Lung (tissue), 17 donors: ENCODE measurements at places on chromosomes 3 and 15. TPM values are rescaled to one million over a fixed set of nuclear protein-coding genes. Genes with fewer than 3 reads are reported as not detected.

SLCO2A1 gene
- 27.2 TPM for total RNA-seq

PLIN1 gene
- 0.43 TPM for total RNA-seq

- DNase-seq, result peak; percentile 26
Observed at GRCh38 chr3:56855856-56856512, 54.2 kb upstream of the ARHGEF3 start.

GRCh38 chr3:171239757-171240503, 213.4 kb upstream of the SLC2A2 start:
- DNase-seq, result no peak

DNA sequence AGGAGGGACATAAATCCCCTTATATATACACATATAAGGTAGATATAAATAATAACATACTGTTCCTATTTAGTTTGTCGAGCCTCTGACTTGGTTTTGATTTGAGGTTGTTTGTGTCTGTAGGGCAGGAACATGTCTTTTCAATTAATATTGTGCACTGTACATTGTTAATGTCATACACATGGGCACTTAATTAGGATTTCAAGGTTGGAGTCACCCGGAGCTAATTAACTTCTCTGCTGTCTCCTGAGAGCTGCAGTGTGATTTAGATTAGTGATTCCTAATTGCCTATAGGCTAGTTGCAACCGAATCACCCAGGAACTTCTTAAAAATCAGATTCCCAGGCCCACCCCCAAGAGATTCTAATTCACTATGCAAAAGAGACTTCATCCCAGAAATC, 50.4 kb upstream of the FILIP1L start:
- DNase-seq, result no peak

GRCh38 chr3:183046883-183047282, 52.4 kb downstream of the MCCC1 start:
- DNase-seq, result no peak

DNA sequence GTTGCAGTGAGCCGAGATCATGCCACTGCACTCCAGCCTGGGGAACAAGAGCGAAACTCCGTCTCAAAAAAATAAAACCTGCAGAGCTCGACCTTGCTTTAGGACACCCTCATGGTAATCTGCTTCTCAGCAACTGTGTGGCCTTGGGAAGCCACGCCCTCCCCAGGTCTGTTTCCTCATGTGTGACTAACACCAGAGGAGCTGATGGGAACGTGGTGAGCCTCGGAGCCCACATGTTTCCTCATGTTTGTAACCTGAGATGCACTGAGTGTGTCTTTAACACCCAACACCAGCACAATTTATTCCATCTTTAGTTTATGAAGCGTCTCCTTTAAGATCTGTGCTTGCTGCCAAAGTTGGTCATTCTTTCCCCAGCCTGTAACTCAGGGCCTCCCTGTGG, 142.8 kb downstream of the OCA2 start:
- peak; percentile 27 for DNase-seq

FAM81A gene
- 2.4 TPM for total RNA-seq

BSN gene
- total RNA-seq, result 0.68 TPM

GRCh38 chr3:45817831-45818522, 21.6 kb upstream of the SLC6A20 start:
- DNase-seq, result no peak

- no peak for DNase-seq
Observed at GRCh38 chr3:143267989-143268388, 148.4 kb downstream of the CHST2 start.

C15orf62 gene
- total RNA-seq, result 0.58 TPM

LMCD1 gene
- total RNA-seq, result 101 TPM

CFAP161 gene
- 5.2 TPM for total RNA-seq

DNA sequence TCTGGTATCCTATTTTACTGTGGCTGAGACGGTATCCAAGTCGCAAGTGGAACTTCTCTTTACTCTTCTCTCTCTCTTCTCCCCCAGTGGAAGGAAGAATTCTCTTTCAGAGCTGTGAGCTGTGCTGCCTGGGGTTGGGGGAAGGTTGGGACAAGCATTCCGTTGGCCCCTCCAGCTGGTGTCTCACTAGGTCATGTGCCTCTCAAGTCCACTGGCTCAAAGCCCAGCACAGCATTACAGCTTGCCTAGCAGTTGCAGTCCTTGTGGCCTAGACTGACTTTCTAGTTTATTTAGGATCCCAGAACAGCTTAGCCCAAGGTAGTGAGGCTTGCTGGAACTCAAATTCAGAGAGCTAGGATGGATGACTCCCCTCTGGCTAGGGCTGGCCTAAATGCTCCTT, 76.1 kb upstream of the SPATA16 start:
- peak; percentile 62 for DNase-seq

DNA sequence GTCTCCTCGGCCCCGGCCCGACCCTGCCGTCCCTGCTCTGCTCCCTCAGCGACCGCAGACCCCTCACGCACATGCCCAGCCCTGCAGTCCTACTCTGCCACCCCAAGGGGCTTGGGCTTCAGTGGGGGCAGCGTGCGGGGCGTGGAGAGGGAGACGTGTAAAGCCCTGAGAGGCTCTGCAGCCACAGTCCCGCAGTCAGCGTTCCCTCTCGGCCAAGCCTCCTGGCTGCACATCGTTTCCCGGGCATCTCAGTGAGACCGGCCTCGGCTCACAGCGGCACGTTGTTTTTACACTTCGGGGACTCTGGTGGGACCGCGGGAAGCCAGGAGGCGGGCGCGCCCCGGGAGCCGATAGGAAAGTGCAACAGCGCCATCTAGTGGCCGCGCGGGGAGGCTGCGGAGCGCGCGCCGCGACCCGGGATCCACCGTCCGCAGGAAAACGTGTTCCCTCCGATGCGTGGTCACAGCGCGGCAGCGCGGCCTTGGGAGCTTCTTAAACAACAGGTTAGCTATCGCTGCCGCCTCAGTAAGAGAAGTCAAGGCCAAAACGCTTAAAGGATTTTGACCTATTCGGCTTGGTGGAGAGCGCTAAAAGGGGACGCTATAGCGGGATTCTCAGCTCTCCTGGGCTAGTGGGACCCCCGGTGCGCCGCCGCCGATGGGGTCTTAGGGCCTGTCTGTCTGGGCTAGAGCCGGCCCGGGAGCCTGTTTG, 226.8 kb upstream of the IGF1R start:
- peak; percentile 75 for DNase-seq

DNA sequence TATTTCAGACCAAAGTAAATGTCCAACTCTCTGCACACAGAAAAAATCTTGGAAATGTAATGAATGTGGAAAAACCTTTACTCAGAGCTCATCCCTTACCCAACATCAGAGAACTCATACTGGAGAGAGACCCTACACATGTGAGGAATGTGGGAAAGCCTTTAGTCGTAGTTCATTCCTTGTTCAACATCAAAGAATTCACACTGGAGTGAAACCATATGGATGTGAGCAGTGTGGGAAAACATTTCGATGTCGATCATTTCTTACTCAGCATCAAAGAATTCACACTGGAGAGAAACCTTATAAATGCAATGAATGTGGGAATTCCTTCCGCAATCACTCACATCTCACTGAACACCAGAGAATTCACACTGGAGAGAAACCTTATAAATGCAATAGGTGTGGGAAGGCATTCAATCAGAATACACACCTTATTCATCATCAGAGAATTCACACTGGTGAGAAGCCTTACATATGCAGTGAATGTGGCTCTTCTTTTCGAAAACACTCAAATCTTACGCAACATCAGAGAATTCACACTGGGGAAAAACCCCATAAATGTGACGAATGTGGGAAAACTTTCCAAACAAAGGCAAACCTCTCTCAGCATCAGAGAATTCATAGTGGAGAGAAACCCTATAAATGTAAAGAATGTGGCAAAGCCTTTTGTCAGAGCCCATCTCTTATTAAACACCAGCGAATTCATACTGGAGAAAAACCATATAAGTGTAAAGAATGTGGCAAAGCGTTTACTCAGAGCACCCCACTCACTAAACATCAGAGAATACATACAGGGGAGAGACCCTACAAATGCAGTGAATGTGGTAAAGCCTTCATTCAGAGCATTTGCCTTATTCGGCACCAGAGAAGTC, 8.0 kb upstream of the ZNF501 start:
- no peak for DNase-seq

CHRFAM7A gene
- total RNA-seq, result 7.4 TPM

GRCh38 chr3:52230461-52230860, 5.0 kb upstream of the TLR9 start:
- no peak for DNase-seq

DNA sequence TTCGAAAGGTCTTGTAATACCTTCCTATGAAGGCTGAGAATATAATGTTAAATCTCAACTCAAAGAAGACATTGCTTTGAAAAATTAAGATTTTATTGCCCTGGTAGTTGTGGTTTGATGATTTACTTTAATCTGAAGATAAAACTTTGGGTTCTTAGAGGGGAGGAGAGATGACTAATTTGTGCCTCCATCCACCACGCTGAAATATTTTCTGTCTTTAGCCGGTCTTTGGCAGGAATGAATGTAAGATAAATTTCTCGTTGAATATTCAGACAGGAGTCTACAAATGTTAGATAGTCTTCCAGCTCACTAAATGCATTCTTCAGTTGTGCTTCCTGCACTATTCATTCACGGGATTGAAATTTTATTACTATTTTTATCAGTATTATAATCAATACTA, 844.3 kb upstream of the NR2F2 start:
- DNase-seq, result no peak

DNA sequence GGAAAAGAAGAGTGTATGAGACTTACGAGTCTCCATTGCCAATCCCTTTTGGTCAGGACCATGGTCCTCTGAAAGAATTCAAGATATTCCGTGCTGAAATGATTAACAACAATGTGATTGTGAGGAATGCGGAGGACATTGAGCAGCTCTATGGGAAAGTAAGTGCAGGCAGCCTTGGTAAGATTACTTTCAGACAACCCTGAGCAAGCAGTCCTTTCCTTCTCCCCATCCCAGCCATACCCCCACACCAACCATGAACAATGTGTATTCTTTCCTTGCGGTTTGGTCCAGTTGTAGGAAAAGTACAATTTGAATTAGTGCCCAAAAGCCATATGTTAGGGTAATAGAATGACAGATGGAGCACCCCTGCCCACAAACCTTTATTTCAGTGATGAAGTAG, 5.6 kb downstream of the TSEN2 start:
- no peak for DNase-seq

GRCh38 chr3:3127432-3128010, 781 bp downstream of the TRNT1 start:
- no peak for DNase-seq

VPS39 gene
- 63.8 TPM for total RNA-seq

PTH1R gene
- total RNA-seq, result 14.7 TPM

DNA sequence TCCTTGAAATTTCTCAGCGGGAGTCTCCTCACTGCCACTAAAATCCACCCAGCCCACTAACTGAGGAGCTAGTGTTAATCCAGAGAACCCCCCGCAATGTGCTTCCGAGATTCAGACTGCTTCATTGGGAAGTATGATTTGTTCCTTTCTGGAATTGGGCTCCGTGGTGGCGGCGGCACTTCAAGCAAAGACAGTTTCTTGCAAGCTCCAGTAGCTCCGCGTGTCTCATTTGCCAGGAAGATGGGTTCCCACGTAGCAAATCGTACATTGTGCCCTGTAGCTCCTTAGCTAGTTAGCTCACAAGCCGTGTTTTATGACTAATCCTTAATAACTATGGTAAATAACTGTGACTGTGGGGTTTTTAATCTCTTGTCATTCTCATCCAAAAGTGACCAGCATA, 45.4 kb downstream of the SLC6A1 start:
- no peak for DNase-seq

SERPINI2 gene
- total RNA-seq, result 4.9 TPM

PTPRG gene
- 128 TPM for total RNA-seq

RPL39L gene
- 7.9 TPM for total RNA-seq

SCG3 gene
- total RNA-seq, result 1.3 TPM

- DNase-seq, result peak; percentile 67
Observed at GRCh38 chr3:138946663-138947494, at the start of the genes FOXL2 and FOXL2NB. FOXL2 (minus strand) TSS chr3:138947137; CDS start chr3:138946722, 415 bp downstream. FOXL2NB (plus strand) TSS chr3:138947217; CDS start chr3:138947365, 148 bp downstream.

LMAN1L gene
- not detected for total RNA-seq

- DNase-seq, result peak; percentile 4
Observed at GRCh38 chr15:68407886-68408881, 23.8 kb downstream of the ITGA11 start.

GRCh38 chr15:66067687-66068086, 185.9 kb downstream of the MEGF11 start:
- DNase-seq, result peak; percentile 17

TGM5 gene
- total RNA-seq, result 0.15 TPM

PSTPIP1 gene
- 12.4 TPM for total RNA-seq

- no peak for DNase-seq
Observed at GRCh38 chr3:51997935-51998596, 2.4 kb upstream of the RPL29 start.

DNA sequence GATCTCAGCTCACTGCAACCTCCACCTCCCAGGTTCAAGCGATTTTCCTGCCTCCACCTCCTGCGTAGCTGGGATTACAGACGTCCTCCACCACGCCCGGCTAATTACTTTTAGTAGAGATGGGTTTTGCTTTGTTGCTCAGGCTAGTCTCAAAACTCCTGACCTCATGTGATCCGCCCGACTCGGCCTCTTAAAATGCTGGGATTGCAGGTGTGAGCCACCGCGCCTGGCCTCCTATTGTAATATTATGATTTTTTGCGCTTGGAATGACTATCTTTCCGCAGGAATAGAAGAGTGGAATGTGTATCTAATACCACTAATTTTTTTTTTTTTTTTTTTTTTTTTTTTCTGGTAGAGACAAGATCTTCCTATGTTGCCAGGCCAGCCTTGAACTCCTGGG, 1.8 kb downstream of the ARL8B start:
- no peak for DNase-seq

ANKRD28 gene
- total RNA-seq, result 66.7 TPM

DNA sequence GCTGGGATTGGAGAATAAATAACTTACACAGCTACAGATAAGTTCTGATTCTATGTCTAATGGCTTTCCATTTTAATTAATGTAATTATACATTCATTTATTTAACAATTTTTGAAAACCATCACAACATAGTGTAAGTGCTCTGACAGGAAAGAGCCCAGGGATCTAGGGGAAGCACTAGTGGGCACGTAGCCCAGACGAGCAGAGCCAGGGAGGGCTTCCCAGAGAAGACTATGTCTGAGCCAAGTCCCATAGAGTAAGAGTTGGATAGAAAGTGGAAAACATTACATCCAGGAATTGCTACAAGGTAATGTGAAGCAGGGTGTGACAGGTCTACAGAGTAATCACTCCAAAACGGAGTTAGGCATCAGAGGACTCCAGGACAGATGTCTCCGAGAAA, 2.9 kb upstream of the HGD start:
- peak; percentile 32 for DNase-seq

GRCh38 chr3:143081844-143082778, 37.5 kb upstream of the CHST2 start:
- DNase-seq, result no peak

DNA sequence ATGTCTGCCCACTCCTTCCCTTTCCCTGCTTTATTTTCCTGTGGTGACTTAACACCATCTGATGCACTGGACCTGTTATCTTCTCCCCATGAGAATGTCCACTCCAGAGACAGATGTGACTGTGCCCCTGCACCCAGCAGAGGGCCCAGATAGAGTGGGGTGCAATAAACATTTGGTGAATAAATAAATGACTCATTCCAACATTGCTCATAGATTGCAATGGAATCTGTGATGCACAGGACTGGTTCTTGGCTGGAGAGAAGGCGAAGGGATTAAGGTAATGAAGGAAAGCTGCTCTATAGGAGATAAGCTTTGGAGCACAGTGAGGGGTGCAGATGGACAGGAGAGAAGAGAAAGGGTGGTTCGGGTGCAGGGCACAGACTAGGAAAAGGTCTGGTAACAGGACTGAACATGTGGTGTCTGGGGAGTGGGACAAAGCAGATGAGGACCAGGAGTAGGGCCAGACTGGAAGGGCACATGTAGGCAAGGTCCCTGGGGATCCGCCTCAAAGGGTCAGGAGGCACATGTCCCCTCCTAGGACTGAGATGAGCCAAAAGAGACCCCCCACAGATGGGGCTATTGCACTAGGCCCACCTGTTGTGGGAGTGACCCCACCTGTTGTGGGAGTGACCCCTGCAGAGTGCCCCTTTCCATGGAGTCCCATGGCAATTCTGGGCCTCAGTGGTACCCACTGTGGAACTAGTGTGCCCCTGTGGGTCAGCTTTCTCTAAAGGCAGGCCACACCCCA, 17.5 kb upstream of the POC1A start:
- no peak for DNase-seq
